ENCODE measurements at places on chromosomes 4 and X. TPM values are rescaled to one million over a fixed set of nuclear protein-coding genes. Genes with fewer than 3 reads are reported as not detected.
A peak's percentile ranks its signal among the peaks of the same experiment; 100 is the strongest.

- DNase-seq: no peak
These were observed 124.9 kb downstream of the POU4F2 start for GRCh38 chr4:146763560-146763959.

DNA sequence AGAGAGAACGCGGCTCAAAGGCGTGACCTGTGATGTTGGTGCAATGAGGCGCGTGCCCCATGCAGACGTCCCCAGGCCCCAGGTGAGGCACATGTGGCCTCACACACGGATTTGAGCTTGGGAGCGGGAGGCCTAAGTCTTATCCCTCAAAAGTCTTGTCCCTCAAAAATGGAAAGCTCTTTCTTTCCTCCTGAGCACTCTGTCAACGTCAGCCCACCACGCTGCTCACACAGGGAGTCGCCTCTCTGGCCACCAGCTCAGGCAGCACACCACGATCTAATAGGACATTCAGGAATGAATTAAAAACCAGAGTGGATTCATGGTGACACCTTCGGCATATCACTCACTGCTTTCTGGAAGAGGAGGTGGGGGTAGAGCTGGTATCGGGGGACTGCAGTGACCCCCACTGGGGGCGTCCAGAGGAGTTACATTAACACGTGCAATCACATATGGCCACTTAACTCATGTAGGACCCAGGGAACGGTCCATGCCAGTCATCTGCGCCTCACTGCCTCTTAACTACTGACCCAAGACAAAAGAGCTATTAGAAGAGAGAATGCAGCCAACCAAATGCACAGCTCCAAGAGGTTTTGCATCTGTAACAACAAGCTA, 21.9 kb upstream of the CYP4V2 start:
- no peak for DNase-seq

DNA sequence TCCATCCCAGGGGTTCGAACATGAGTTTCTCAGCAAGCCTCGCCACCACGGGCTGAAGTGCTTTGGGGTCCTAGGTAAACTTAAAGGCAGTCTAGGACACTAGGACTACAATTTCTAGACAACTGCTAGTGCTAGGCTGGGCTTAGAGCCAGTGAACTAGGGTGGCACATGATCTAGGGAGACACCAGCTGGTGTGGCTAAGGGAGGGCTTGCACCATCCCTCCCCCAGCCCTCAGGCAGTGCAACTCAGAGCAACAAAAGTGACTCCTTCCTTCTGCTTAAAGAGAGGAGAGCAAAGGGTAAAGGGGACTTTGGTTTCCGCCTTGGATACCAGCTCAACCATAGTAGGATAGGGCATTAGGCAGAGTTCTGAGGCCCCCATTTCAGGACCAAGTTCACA, 162.5 kb upstream of the AFF2 start:
- no peak for DNase-seq

DNA sequence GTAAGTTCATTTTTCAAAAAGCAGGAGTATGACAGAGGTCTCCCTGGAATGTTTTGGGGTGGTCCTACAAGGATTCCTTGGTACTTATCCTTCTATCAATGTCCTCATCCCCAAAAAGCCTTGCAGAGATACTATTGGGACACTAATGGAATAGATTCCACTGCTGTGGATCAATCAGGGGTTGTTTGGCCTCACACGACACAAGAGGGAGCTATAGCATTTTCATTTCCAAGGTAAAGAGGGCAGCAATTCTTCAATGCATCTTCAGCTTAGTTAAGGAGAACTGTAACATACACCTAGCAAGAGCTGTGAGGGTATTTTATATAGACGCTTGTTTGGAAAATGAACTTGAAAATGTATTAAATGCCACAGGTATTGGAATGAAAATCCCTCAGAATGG, 50.9 kb downstream of the USP26 start:
- no peak for DNase-seq

DNA sequence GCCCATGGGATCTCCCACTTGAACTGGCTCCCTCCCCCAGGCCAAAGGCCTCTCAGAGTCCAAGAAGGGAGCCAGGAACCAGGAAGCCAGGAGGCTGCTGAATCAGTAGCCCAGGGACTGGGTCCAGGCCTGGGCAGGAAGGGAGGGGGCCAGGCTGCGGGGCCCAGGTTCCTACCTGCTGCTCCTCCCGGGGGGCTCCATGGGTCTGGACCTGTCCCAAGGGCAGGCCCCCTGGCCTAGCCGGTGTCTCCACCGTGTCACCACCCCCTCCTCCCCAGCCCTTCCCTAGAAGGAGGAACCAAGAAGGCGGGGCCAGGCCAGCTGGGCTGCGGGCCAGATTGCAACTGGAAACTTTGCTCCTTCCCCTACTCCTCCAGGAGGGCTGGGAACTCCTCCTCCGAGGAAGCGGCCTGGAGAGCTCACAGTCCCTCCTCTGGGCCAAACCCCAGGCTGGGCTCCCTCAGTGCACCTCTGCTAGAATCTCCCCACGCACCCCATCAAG, at the start of gene IQSEC2:
Gene IQSEC2 (minus strand): TSS at position 264 of the 502 bp plus-strand sequence.
- no peak for DNase-seq

- no peak for DNase-seq
These were observed 6.6 kb upstream of the DDX60L start for GRCh38 chr4:168486912-168487281.

DNA sequence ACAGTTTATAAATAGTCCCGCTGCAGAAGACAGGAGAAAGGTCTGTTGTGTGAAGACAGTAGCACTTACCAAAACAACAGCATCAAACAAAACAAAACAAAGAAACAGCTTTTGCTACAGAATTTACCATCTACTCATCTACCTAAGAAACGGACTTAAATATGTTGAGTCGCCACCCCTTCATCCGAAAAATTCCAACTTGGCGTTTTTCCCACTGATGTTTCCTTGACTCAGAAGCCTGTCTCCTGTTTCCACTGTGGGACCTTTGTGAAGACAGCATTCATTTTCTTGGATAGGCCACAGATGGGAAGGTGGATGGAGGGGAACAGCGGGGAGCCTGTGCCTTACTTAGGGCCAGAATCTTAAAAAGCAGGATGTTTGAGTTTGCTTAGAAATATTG, 1.3 kb upstream of the ITM2A start:
- no peak for DNase-seq

- no peak for DNase-seq
These were observed 115.6 kb upstream of the TLL1 start for GRCh38 chr4:165757451-165757850.

GRCh38 chr4:74598611-74599325, 153.8 kb downstream of the AREG start:
- no peak for DNase-seq

- no peak for DNase-seq
These were observed 718.4 kb downstream of the ADGRL3 start for GRCh38 chr4:61918507-61918906.

DNA sequence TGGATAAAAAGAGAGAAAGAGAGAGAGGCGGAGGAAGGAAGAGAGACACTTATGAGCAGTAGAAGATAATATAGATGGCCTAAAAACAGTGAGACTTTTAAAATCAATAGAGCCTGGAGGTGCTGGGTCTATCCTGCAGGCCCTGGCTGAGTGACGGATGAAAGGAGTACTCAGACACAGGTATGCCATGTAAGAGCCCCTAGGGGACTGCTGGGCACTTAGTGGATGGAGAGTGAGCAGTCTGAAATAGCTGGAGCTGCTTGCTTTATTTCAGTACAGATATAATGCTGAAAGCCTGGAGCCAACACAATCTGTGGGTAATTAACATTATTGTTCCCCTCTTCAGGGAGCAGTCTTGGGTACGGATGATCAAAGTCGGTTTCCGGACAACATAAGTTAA, 578.6 kb downstream of the SPOCK3 start:
- no peak for DNase-seq

- DNase-seq: no peak
These were observed 1389.3 kb downstream of the RAPGEF2 start for GRCh38 chr4:160492181-160492580.

DNA sequence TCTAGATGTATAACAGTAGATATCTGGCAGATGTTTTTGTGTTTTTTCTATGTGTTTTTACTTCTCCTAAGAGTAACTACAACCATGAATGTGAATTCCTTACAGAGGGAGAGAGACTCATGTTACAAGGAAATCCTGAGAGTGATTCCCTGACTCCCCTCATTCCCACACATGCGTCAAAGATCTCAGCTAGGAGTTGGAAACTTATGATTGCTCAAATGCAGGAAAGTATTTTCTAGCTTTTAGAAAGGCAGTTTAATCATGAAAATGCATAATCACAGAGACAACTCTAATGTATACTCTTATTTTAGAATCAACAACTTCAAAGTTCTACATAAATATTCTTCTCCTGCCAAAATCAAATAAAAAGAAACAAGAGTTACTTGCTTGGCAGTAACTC, 121.8 kb downstream of the PDE5A start:
- no peak for DNase-seq

DNA sequence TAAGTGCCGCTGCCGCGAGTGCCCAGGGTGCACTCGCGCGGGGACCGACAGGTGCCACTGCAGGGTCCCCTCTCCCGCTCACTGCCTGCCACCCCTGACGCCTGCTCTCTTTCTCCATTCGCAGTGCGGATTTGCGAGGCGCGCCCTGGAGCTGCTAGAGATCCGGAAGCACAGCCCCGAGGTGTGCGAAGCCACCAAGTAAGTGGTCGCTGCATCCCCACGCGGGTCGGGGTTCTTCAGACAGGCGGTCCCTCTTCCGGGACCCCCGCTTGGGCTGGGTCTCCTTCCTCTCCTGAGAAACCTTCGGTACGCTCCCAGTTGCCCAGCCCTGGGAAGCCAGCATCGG, 547 bp downstream of the GUCY1A1 start:
- DNase-seq: no peak

DNA sequence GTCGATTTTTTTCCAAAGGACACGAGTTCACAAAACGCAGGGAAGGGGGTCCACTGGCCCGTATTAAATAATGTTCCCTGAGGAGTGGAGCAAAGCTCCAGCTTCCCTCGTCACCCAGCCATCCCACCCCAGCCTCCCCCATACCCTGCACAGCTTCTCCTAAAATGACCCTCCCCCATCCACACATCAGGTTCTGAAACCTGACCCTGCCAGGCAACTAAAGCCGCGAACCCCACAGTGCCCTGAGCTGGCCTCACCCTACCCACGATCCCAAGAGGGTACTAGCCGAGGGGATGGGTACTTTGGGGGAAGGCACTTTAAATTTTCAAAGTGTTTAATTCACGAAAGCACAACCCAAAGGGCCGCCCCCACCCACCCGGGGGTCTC, 634 bp downstream of the APOO start:
- peak; percentile 25 for DNase-seq

DNA sequence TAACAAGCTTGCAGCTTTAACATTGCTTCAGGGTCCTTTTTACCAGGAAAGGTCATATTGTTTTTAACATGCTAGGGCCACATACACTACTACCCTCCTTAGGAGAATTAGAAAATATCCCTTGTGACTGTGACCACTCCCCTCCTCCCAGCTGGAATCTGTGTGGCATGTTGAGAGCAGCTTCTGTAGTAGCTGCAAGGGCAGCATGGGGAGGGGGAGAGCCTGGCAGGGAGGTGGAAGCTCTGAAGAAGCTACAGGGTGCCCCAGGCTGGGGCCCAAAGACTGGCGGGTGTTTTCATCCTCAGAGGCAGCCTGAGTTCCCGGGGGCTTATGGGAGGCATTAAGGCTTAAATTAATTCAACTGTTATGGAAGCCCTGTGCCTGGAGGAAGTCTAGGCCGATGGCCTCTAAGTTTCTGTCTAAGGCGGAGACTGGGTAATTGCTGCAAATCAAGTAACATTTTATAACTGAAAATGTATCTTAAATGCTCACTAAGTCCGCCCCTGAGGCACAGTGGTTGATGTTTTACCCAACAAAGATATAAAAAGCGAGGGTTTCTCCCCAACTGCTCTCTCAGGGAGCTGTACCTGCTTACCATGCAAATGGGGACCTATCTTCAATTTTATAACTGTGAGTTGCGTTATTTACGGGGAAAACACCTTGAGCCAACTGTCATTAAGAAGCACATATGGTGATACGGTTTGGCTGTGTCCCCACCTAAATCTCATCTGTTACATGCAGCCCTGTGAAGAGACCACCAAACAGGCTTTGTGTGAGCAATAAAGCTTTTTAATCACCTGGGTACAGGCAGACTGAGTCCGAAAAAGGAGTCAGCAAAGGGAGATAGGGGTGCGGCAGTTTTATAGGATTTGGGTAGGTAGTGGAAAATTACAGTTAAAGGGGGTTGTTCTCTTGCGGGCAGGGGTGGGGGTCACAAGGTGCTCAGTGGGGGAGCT, 37.4 kb upstream of the STS start:
- DNase-seq: peak; percentile 73

- no peak for DNase-seq
These were observed 24.5 kb downstream of the SLC25A43 start for GRCh38 chrX:119423631-119424030.

GRCh38 chr4:141719585-141719984, 83.2 kb downstream of the IL15 start:
- no peak for DNase-seq

GRCh38 chr4:139508581-139509237, 47.3 kb downstream of the SETD7 start:
- no peak for DNase-seq

DNA sequence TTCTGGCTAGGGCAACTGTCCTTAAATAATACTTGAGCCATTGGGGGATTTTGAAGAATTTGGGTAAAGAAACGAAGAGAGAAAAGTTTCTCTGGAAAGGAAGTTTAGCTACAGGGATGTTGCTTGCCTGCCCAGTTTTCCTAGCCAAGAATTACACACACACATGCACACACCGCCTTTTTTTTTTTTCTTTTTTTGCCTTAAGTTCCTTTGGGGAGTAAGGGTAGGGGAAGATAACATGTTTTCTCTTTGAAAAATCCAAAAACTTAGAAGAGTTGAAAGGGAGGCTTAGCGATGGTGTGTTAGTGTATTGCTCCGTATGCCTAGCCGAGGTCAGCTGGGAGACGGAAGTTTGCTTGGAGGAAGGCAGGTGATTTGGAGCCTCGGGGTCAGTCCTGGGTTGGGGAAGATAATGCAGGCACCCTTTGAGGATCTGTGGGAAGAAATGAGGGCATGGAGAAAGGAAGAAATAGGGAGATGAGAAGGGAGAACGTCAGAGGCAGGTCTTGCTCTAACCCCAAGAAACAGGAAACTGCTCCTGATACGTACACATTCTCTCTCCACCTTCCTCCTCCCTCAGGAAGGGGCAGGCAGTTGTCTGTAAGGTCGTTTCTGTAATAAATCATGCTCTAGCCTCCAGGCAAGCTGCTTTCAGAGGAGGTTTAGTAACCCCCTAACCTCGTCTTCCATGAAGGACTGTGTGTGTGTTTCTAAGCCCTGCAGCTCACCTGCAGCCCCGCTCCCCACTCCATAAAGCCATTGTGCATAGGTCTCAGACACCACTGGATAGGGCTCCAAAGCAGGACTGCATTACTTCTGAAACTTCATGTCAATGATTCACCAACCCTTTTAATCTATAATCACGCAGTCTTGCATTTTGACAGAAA, 10.5 kb downstream of the KLF3 start:
- no peak for DNase-seq

- DNase-seq: no peak
These were observed 28.8 kb upstream of the NSUN7 start for GRCh38 chr4:40720916-40721315.

- peak; percentile 52 for DNase-seq
These were observed 755 bp downstream of the KLHL8 start for GRCh38 chr4:87219632-87220093.

NCAPG gene
- total RNA-seq: 89.8 TPM

MORF4L2 gene
- total RNA-seq: 223 TPM

FGFR3 gene
- not detected for total RNA-seq

PDLIM3 gene
- not detected for total RNA-seq

RHOXF1 gene
- total RNA-seq: not detected

PTCHD1 gene
- not detected for total RNA-seq

OTC gene
- not detected for total RNA-seq

TEX11 gene
- not detected for total RNA-seq
